ENCODE measurements at places on chromosomes 3 and 15.

DNA sequence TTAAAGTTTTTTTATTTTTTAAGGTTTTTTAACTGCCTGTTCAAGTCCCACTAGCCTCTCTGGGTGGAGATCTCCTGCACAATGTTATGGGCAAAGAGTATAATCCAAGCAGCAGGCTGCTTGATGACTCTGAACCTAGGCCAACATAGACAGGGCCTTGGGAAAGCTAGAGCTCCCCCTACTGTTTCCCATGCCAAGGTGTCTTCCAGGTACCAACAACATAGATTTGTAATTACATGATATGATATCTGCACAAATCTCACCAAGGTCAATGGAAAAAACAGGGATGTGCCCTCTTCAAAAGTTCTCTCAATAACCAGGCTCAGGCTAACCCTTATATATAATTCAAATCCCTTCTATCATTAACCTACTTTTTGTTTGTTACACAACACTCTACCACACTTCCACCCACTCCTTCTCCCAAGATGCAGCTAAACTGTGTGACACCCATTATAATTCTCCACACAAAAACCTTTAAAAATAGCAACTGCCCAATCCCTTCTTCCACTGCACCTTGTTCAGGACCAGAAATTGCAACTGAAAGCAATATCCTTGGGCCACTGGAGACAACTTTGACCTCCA, 43.8 kb downstream of the RBM15B start:
- DNase-seq = no peak

GRCh38 chr3:50971487-50971924, 296.8 kb downstream of the DOCK3 start:
- peak; percentile 37 for DNase-seq

DNA sequence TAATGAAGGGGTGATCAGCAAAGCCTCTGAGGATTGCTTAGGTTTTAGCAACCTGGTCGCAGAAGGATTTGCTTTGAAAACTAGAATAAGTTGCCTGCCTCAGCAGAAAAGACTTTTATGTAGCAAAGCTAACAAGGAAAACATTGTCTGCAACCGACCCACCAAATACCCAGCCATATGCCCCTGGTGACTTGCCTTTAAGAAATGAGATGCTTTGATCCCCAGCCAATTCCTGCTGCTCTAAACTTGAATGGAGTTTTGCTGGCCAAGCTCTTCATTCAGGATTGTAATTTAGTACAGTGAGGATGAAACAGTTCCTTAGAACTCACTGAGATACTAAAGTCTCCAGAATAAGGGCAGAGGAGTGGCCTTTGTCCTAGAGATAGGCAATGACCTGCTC, 139.8 kb upstream of the PROK2 start:
- DNase-seq = no peak

GRCh38 chr15:66294932-66295235, 1.5 kb downstream of the DIS3L start:
- DNase-seq = no peak

DNA sequence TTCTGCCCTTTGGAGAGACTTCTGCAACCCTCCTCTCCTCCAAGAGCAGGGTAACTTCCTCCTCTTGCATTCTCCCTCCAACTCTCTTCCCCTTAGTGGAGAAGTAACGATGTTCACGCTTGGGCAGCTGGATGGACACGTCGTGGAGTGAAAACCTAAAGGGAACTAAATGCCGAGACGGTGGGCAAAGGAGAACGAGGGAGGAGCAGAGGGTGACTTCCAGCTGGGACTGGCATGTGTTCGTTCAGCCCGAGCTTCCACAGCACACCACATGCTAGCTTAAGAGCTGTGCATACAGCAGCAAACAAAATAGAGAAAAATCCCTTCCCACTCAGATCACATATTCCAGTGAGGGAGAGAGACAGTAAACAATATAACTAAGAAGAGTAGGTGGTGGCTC, 179.8 kb downstream of the SLCO3A1 start:
- no peak for DNase-seq

GRCh38 chr3:171108066-171108465, 81.5 kb upstream of the SLC2A2 start:
- DNase-seq = no peak

- no peak for DNase-seq
Observed at GRCh38 chr3:185995352-185995751, 57.5 kb upstream of the TRA2B start.

DNA sequence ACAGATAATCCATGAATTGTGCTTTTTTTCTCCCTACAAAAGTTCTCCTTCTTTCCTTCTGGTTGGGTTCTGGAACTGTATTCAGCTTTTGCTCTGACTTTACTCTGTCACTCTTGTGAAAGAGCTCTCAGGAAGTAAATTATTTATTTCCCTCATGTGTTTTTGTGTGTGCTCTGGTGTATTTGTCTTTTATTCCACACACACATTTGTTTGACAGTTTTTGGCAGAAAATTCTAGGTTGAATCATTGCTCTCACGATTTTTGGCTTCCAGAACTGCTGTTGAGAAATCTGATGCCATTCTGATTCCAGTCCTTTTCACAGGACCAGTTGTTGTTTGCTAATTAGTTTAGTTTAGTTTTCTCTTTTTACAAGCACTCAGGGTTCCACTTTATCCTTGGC, 172.8 kb downstream of the PLCH1 start:
- no peak for DNase-seq

DNA sequence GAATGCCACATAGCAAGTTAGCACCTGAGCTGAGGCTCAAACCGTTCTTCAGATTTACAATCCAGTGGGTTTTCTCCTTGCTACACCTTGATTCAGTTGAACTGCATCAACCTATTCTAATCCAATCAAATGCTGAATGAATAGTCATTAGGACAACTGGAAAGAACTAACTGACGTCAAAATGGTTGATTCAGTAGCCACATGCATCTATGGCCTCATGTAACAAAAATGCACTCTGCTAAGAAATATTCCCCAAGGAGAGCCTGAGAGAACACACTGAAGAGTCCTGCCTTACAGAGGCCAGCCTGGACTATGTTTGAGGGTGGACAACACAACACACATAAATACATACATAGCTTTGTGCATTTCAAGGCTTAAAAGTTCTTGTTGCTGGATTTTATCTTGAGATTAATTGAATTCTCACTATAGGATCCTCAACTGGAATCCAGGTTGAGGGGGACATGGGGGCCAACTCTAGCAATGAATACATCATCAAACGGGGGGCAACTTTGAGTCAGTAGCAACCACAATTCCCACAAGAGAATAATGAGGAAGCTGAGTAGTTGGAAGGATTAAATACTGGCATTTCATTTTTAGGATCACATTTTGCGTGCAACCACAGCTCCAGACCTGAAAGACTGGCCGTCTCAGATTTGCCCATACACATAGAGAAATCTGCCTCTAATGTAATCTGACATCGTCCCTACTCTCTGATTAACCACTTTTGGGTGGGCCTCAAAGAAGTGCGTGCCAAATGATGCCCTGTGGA, 280.2 kb upstream of the ICE2 start:
- no peak for DNase-seq

- no peak for DNase-seq
Observed at GRCh38 chr3:14200841-14201240, 22.2 kb downstream of the LSM3 start.
